ENCODE measurements at places on chromosomes 13 and 19. TPM values are rescaled to one million over a fixed set of nuclear protein-coding genes. Genes with fewer than 3 reads are reported as not detected.
A peak's percentile ranks its signal among the peaks of the same experiment; 100 is the strongest.

GRCh38 chr19:34426096-34426661 is 2.0 kb upstream of the UBA2 start:
- peak; percentile 19 for DNase-seq

DNA sequence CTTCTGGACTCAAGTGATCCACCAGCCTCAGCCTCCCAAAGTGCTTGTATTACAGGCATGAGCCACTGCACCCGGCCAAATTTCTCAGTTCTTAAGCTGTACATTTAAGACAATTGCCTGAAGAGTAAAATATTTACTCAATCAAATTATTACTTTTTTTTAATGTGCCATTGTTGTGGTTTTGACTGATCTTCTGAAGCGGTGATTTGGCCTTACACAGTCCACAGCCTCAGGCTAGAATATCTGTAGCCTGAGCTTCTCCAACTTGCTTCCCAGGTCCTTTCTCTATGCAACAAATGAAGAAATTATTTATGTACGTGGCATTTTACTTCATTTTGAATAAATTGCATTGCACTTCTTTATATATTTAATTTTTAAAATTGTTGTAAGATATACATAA is 281.3 kb downstream of the KLF5 start:
- DNase-seq = no peak

DNA sequence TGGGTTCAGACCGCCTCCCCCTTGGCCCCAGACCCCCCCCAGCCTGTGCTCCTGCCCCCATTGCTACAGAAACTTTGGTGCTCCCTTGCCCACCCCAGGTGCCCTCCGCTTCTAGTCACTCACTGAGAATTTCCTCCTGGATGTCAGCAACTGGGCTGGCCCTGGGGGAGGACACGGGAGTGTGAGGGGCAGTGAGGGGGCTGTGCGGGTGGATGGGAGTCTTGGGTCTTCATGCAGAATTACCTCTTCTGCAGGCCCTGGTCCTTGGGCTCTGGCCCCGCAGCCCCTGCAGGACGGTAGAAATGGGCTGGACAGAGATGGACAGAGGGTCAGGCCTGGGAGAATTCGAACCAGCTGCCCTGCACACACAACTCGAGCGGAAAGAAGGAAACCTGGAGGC is 4.8 kb downstream of the LILRB5 start:
- peak; percentile 30 for DNase-seq

GRCh38 chr19:8494158-8494557 is 8.3 kb downstream of the PRAM1 start:
- DNase-seq = peak; percentile 70

The GPR12 gene
- total RNA-seq = not detected

DNA sequence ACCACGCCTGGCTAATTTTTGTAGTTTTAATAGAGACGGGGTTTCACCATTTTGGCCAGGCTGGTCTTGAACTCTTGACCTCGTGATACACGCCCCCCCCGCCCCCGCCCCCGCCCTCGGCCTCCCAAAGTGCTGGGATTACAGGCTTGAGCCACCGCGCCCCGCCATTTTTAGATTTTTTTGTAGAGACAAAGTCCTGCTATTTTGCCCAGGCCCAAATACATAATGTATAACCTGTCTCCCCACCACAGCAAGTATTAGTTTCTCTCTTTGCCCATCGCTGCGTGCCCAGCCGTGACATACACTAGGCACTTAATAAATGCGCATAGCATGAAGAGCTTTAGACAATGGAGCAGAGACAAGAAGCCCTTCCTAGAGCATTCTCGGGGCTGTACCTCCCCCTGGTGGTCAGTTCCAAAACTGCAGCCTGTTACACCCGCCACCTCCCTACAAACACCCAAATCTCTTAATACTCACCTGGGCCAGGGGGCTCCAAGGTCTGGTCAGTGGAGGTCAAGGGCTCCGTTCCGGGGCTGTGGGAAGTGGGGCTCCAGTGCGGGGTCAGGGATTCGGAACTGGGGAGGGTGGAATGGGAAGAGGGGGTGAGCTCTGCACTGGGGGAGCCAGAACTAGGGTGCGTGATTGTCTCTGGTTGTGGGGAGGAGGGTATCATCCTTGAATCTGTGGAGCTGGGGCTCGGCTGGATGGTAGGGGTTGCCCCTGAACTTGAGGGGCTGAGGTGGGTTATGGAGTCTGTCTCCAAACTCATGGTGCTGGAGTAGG is 22.5 kb downstream of the IQCN start:
- DNase-seq = peak; percentile 94

GRCh38 chr13:71870100-71870499 is 3.1 kb upstream of the DACH1 start:
- peak; percentile 25 for DNase-seq

GRCh38 chr13:29964181-29964845 is 113.9 kb upstream of the UBL3 start:
- DNase-seq = peak; percentile 67

The SLC17A7 gene
- 0.14 TPM for total RNA-seq

The FLT1 gene
- total RNA-seq = 59.4 TPM

- DNase-seq = no peak
Measured at GRCh38 chr13:104327211-104327610, 1261.0 kb upstream of the SLC10A2 start.

DNA sequence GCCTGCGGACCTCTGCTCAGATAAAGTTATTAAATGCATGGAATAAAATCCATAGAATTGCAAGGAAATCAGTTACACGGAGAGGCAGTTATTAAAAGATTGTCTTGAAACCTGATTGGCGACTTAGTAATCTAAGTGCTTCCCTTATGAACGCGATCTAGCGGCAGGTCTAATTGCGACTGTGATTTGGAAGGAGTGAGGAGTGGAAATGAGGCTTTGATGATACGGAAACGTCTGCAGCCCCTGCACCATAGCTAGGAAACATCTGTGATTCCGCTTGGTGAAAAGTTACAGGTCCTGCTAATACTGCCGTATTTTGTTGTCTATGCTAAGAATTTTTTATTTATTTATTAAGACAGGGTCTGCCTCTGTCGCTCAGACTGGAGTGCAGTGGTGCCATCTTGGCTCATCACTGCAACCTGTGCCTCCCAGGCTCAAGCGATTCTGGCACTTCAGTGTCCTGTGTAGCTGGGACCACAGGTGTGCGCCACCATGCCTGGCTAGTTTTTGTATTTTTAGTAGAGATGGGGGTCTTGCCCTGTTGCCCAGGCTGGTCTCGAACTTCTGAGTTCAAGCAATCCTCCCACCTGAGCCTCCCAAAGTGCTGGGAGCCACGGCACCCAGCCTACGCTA is 887 bp downstream of the NDUFS7 start:
- DNase-seq = no peak

DNA sequence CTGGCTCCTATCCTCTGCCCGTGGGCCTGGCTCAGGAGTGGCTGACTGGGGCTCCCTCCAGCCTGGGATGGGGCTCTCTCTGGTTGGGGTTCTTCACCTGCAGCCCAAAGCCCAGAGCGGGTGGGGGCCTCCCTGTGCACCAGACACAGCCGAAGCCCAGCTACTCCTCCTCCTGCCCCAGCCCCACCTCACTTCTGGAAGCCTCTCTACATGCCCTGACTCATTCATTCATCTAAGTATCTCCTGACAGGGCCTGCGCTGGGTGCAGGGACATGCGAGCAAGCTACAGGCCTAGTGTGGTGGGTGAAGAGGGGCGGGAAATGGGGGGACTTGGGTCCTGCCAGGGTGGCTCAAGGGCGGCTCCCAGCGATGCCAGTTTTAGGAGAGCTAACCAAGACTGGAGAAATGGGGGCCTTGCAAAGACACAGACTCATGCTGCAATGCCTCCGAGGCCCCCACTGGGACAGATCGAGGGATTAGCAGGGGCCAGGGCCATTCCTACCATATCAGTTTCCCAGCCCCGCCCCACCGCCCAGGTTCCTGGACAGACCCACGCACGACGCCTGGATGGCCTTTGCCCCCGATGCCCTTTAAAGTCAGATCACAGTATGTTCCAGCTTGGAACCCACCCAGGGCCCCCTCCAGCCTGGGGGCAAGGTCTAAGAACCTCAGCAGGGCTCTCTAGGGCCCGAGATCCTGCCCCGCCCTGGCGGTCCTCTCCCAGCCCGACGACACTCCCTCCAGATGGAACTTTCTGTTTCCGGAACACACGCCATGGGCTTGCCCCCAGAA is 12.6 kb downstream of the LSM4 start:
- peak; percentile 45 for DNase-seq

DNA sequence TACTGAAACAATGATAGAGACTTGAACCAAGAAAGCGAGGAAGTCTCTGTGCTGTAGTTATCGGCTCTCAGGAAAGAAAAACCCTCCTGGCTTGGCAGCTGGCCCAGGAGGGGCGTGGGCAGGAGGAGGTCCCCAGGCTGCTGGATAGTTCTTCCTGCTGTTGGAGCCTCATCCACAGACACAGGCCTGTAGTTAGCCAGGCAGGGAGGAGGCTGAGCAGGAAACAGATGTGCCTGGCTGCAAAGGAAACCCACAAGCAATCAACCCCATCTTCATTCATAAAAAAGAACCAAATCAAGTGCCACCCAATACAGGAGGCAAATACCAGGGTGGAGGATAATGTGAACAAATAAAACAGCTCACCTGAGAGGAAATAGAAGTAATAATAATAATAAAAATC is 86.2 kb downstream of the IRS2 start:
- no peak for DNase-seq

All from H7 (cell line).